ENCODE measurements at places on chromosomes 7 and 10. TPM values are rescaled to one million over a fixed set of nuclear protein-coding genes. Genes with fewer than 3 reads are reported as not detected.

LOXL4 gene
- 0.97 TPM for total RNA-seq

- DNase-seq, result peak; percentile 9
Observed at GRCh38 chr10:77415313-77415960, 222.2 kb downstream of the KCNMA1 start.

DNA sequence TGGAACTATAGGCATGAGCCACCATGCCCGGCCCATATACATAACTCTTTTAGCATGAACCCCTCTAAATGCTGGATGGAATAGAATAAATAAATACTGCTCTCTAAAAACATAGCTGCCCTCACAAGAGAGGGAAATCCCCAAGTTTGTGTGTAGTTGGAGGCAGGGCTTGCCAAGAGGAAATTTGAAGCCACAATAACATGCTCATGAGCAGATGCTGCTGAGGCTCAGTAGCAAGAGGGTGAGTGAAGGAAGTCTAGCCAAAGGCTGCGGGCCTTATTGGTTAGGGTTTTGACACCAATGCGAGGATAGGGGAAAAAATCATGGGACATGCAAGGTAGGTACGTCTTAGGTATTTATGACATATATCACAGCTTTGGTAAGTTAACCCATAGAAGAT, 17.3 kb downstream of the TPK1 start:
- DNase-seq, result peak; percentile 60

ASB10 gene
- total RNA-seq, result not detected

GRCh38 chr10:50395271-50395670, 144.0 kb upstream of the ASAH2 start:
- DNase-seq, result no peak

ENKUR gene
- total RNA-seq, result 0.33 TPM

GRCh38 chr7:38311329-38311937, 38.0 kb upstream of the TARP start:
- peak; percentile 86 for DNase-seq

GRCh38 chr7:119105381-119105780, 880.9 kb downstream of the ANKRD7 start:
- DNase-seq, result no peak

NUTM2B gene
- not detected for total RNA-seq

DNA sequence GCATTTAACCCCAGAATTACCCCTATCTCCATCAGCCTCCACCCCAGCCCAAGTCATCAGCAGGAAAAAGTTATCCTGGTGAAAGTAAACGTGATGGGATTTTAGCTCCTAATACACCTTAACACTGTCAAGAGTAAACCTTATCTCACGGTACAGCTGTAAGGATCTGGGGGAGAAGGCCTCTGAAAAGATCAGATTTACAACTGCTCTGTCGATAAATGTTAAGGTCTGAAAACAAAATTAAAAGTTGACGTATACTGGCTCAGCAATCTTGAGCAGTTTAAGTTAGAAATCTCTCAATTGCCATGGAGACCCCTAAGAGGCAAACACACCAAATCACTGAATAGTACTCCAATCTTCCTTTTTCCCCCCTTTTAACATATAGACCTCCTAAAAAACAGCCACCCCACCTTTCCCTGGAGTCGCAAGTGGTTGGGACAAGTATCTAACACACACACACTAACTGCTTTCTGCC, 6.1 kb downstream of the SKAP2 start:
- no peak for DNase-seq

GRCh38 chr10:69819716-69820506, 18.2 kb downstream of the COL13A1 start:
- peak; percentile 58 for DNase-seq

DNA sequence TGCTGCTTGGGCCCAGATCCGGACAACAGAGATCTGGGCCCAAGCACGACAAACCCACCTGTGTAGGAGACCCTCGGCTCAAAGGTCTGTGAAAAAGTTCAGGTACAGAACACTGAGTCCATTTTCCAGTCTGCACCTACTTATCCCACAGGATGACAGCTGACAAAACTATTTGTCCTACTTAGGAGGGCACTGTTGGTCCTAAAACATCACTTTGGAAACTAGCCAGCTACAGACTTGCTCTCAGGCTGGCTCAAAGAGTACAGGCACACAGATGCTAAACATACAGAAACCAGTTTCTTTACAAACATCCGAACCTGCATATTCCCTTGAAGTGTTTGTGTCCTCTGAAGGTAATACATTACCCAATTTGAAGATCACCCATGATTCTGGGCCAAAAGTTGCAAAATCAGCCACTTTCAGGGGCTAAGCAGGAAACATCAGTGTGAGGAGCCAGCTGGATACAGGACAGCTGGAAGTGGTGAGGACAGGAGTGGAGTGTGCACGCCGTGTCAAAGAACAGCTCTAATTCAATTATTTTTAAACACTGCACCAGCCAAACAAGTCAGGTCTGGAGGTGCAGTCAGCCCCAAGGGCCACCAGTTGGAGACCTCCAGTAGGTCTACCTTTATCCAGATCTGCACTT, 88.5 kb downstream of the NOC3L start:
- no peak for DNase-seq

GRCh38 chr7:133126422-133126821, 44.5 kb upstream of the CHCHD3 start:
- no peak for DNase-seq

FAM25G gene
- total RNA-seq, result not detected

DNA sequence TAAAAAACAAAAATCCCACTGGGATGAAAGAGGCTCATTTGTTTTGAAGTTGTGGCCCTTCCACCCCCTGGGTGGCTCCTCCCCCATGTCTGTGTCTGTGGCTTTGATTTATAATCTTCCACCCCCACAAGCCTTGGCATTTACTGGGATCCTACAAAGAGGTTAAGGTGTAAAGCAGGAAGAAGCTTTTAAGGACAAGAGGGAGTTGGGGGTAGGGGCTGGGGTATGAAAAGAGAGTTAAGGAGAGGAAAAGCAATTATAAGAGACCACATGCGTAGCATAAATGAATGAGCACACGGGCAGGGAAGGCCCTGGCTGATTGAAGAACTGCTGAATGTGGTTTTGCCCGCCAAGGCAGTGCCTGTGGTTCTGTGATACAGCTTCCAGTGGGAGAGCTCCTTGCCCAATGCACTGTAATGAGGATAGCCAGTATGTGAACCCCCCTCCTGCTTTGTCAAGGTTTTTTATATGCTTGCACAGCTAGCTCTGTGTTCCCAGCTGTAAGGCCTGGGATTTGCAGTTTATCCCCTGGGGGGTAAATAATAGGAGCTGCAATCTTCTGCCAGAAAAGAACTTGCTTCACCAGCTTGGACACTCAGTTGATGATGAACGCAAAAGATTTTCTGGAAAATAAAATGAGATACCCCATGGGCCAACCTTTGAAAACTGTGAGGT, 34.7 kb upstream of the KMT2E start:
- peak; percentile 89 for DNase-seq

- no peak for DNase-seq
Observed at GRCh38 chr7:77765906-77766800, 32.1 kb downstream of the TMEM60 start.

FUOM gene
- 0.80 TPM for total RNA-seq

CDK1 gene
- 191 TPM for total RNA-seq

Data from Daoy (cell line).